ENCODE measurements at places on chromosomes 13 and 19.

- no peak for DNase-seq
Measured at GRCh38 chr13:20232556-20233277, 598 bp upstream of the GJB6 start.

GRCh38 chr13:104592545-104593250 is 1526.5 kb upstream of the SLC10A2 start:
- DNase-seq: no peak

GRCh38 chr19:35404879-35405622 is 34.2 kb downstream of the GPR42 start:
- DNase-seq: no peak

- DNase-seq: no peak
Measured at GRCh38 chr13:75682326-75682725, 46.2 kb downstream of the LMO7 start.

- DNase-seq: no peak
Measured at GRCh38 chr19:23822735-23823134, 64.0 kb upstream of the ZNF681 start.
